ENCODE measurements at places on chromosomes 11 and 22. TPM values are rescaled to one million over a fixed set of nuclear protein-coding genes. Genes with fewer than 3 reads are reported as not detected.

The LBHD1 gene
- 25.6 TPM for total RNA-seq

The MMP12 gene
- total RNA-seq = not detected

The LARGE1 gene
- 114 TPM for total RNA-seq

DNA sequence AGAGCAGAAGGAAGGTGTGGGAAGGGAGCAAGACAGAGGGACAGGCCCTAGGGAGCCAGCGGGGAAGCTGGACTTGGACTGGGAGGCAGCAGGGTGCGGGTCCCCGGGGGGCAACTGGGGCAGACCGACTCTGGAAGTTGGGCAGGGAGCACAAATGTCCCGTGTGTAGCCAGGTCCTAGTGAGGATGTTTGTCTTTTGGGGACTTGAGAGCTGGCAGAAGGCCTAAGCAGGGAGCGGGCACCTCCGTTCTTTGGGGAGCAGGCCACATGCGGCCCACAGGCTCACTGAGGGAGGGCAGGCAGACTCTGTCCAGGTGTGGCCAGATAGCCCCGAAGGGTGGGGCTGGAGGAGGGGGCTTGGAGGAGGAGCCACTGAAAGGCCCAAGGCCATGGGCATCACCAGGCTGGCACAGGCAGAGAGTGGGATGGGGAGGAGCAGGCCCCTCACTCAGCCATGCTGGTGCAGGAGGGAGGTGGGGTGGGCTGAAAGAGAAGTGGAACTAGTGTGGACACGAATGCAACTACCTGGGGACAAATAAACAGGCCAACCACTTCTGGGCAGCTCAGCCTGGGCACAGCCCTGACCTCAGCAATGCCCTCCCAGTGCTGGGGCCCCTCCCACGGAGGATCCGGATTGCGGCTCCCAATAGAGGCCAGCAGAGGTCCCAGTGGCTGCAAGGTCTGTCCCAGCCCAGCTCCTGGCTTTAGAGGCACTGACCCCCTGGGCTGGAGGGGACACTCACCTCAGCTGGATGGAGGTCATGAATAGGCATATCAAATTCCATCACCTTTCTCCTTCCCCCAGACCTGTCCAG is 1.3 kb upstream of the SCARF2 start:
- DNase-seq = peak; percentile 29

- DNase-seq = peak; percentile 76
Measured at GRCh38 chr11:118924591-118925585, 838 bp downstream of the BCL9L start.

DNA sequence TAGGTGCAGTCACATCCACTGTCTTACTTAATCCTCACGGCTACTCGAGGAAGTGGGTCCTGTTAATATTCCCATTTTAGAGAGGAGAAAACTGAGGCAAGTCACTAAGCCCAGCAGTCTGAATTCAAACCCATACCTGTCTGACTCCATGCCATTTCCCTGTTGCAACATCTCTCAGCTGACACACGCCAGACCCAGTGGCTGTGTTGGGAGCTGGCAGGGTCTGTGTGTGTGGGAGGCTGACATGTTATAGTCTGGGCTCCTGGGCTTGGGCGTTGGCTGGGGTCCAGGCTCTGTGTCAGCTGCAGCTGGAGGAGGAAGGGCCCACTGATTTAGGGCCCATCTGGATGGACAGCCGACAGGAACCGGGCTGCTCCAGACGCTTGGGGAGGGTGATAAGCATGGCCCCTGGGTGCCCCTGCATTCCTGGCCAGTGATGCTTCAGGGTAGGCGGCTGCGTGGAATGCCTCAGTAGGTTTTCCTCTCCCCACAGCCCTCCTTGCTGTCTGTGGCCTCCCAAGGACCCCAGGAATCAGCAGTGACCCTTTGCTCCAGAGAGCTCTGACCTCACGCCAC is 562.5 kb downstream of the MN1 start:
- DNase-seq = no peak
